Lower leg skin (tissue), 4 donors: ENCODE measurements at places on chromosomes 4 and X. TPM values are rescaled to one million over a fixed set of nuclear protein-coding genes. Genes with fewer than 3 reads are reported as not detected.

The GPR82 gene
- total RNA-seq, result 0.29 TPM

The KLF8 gene
- 48.1 TPM for total RNA-seq

The SAGE1 gene
- not detected for total RNA-seq

The G3BP2 gene
- 67.9 TPM for total RNA-seq

The SSX2 gene
- not detected for total RNA-seq

The IGBP1 gene
- total RNA-seq, result 90.0 TPM

GRCh38 chrX:123807835-123808416, 51.9 kb upstream of the XIAP start:
- DNase-seq, result no peak

DNA sequence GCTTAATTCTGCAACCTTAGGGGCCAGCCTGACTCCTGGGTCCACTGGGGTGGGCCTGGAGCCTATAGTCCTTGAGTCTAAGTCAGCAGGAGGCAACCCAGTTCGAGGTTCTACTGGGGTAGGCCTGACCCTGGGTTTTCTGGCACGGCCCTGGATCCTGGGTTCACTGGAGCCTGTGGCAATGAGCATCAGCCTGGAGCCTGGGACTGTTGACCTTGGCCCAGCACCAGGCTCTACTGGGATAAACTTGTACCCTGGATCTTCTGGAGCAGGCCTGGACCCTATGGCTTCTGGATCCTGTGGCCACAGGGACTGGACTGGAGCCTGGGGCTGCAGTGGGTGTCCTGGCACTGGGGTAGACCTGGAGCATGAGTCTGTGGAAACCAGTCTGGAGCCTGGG, 874.3 kb upstream of the INTU start:
- DNase-seq, result no peak

GRCh38 chr4:16075061-16075460, 8.8 kb downstream of the PROM1 start:
- DNase-seq, result no peak

- no peak for DNase-seq
These were observed 171.7 kb upstream of the HCCS start for GRCh38 chrX:10939424-10939823.

- DNase-seq, result no peak
These were observed 151.3 kb upstream of the TTC29 start for GRCh38 chr4:147096667-147097604.

- no peak for DNase-seq
These were observed 26.3 kb downstream of the FLNA start for GRCh38 chrX:154348114-154348531.

- no peak for DNase-seq
These were observed 54.1 kb upstream of the PRPS1 start for GRCh38 chrX:107574054-107574683.

DNA sequence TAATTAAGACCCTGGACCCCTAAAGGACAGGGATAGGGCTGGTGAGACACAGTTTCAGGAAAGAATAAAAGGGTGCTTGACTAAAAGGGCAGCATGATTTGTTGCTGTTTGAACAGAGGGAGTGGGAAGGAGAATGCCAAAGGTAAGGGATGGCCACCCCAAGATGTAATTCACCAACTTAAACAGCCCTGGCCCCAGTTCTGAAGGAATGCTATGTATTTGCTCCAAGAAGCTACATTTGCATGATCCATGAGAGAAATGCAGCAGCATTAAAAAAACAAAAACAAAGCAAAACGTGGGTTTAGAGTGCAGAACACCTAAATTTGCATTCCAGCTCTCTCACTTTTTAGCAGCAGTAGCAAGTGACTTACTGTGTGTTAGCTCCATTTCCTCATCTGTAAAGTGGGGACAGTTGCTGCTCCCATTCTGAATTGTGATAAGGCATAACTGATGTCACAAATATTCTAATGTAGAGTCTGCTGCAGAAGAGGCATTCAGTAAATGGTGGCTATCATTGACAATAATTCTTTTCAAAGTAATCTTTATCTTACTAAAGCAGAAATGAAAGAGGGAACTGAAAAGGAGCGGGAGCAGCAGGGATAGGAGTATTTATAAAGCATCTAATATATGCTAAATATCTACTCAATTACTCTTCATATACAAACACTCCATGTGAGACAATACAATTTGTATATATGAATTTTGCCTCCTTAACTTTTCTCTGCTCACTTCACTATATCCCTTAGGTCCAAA, 115.8 kb downstream of the PPARGC1A start:
- no peak for DNase-seq

- no peak for DNase-seq
These were observed 97.3 kb downstream of the PCDH7 start for GRCh38 chr4:30817447-30817846.

DNA sequence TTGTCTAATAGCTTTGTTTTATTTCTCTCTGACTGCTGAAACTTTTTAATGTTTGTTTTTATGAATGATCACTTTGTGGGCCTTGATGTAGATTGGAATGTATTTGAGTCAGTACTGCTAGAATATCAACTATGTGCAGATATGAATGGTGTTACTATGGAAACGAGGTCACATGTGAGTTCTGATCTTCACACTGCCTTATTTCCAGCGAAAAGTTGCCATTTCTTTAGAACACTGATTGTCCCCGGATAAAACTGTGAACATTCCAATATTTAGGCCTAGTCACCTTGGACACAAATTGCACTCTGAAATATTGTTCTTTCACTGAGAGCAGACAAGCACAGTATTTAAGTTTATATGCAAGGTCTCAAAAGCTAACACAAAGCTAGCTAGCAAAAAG, 27.2 kb upstream of the MAGED1 start:
- DNase-seq, result no peak

DNA sequence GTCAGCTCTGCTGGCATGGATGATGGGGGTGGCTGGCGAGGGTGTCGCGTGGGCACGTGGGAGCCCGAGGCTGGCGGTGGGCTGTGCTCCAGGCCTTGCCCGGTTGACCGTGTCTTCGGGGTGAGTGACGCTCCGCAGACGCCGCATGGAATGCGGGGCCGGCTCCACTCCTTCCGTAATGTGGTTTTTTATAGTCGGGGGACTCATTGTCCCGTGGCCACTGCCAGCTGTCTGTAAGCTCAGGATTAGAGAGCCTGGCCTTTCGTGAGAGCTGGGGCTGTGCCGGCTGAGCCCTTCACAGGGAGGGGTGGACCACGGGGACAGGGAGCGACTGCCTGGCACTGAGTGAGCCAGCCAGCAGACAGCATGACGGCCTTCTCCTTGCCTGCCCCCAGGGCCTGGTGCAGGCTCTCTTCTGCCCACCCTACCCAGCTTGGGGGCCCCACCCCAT, 20.4 kb downstream of the DOK7 start:
- DNase-seq, result no peak

- no peak for DNase-seq
These were observed 34.5 kb downstream of the GALNTL6 start for GRCh38 chr4:171847751-171848150.

DNA sequence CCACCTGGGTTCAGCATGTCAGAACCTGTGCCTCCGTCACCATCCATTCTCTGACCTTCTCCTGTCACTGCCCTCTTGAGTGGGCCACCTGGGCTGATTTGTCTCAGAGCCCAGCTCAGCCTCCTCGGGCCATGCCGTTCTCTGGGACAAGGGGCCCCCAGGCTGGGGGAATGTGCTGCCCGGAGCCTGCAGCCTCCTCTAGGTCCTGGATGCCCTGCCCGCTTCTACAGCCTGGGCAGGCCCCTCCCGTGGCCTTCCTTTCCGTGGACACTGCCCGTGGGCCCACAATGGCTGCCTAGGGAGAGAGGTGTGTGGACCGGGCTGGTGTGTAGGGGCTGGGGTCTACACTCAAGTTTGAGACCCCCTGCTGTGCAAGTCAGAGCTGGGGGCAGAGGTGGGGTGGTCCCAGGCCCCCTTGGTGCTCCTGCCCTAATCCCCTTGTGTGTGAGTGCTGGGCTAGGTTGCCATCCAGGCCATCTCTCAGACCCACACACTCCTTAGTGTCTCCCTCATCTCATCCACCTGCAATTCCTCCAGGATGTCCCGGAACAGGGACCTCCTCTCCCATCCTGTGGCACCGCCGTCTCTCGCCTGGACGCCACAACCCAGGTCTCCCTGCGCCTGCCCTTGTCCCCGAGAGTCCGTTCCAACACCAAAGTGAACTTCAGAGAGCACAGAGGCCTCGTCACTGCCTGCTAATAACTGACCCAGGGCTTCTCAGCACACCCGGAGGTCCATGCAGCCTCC, 12.4 kb downstream of the PSAPL1 start:
- DNase-seq, result no peak

- no peak for DNase-seq
These were observed 3.4 kb downstream of the HTT-AS start for GRCh38 chr4:3070709-3071500.

GRCh38 chr4:72319601-72320021, 249.4 kb downstream of the ADAMTS3 start:
- DNase-seq, result no peak

DNA sequence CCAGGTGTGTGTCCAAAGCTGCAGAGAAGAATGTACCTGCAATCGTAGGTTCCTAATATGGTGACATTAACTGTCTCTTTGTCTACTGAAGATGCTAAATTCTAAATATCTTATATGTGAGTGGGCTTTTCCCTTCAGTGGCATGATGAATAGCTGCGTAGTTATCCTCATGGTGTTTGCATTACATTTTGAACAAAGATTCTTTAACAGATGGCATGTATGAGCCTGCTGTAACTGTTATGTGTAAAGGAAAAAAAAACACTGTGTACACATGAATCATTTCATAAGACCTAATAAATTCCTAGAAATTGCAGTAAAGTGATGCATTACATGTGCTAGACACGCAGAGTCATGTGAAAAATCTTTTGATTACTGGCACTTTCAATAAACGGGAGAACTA, 288.0 kb downstream of the SH2D1A start:
- no peak for DNase-seq

DNA sequence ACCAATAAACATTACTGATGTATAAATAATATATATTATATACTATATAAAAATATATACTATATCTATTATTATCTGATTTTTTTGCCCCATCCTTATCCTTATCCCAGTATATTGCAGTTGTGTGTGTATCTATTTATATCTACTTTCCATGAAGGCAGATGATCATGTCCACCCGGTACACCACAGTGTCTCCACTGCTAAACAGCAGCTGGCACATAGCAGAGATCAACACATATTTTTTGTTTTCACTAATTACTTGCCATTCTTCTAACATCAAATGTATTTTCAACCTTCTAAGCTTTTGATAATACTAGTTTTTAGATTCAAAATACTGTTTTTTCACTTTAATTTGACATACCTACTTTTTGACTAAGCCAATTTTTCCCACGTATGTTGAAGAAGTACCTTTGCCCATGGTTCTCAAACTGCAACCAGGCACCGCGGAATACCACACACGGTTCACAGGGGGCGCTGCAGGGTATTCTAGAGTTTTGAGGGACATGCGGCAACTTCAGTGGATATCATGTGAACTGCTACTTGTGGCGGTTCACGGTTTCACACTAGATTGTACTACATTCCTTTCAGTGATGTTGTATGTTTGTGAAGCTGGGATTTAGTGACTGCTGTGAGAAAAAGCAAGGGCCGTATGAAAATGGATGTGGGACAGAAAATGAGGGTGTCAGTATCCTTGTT, 182.5 kb upstream of the NPY2R start:
- no peak for DNase-seq

- no peak for DNase-seq
These were observed 72.0 kb downstream of the QRFPR start for GRCh38 chr4:121308828-121309227.

DNA sequence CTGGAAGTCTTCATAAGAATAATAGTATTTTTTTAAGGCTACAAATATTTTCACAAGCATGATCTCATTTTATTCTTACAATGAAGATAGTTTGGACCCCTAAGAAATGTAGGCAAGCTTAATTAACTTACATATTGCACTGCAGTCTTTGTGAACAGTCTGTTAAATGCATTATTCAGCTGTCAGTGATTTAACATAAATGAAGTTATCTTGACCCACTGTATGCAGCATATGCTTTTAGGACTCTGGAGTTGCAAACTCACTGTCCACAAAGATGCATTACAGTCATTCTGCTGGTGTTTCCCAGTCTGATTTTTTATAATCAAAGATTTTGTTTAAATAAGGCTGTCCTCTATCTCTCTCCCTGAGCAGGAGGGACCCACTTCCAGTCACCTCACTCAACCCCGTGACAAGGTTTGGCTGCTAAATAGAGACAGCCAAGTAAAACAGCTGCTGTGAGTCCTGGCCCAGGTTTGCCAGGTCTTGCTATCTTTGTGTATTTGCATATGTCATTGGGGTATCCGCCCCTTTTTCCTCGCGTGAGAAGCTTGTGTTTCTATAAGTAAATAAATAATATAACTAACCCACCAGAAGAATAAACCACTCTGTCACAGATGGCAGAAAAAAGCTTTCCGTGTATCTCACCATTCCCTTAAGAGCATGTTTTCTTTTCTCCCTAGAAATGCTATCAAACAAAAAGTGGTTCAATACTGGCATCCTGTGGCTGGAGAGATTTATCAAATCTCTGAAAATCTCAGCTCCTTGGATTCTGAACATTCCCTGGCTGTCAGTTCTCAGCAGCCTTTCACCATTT, 67.0 kb downstream of the SLC7A11 start:
- DNase-seq, result no peak

DNA sequence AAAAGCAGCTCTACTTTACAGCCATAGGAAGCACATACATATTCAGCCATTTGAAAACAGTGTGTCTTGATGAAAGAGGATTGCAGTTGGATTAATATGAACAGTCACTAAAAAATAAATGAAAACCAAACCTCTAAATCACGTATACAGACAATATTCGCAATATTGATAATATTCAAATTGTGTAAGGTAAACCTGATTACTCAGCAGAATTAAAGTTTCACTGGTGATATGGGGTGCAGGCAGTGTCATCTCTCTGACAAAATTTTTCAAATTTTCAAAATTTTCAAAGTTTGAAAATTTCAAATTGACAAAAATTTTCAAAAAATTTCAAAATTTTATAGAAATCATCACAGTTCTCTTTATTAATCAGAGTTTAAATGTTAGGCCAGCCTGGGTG, 55.7 kb downstream of the FAT4 start:
- no peak for DNase-seq

GRCh38 chr4:7299908-7300710, 107.8 kb downstream of the SORCS2 start:
- DNase-seq, result no peak

- DNase-seq, result no peak
These were observed 423.8 kb downstream of the PRDM5 start for GRCh38 chr4:120498678-120499077.

- DNase-seq, result no peak
These were observed 25.5 kb downstream of the MOB1B start for GRCh38 chr4:70927502-70928137.

GRCh38 chr4:8729408-8730149, 137.0 kb downstream of the CPZ start:
- no peak for DNase-seq
